ENCODE measurements at places on chromosomes 7 and 10.

GRCh38 chr10:96609510-96609909, 22.7 kb upstream of the TM9SF3 start:
- DNase-seq = no peak

GRCh38 chr7:5322621-5323410, 40.1 kb downstream of the SLC29A4 start:
- no peak for DNase-seq

DNA sequence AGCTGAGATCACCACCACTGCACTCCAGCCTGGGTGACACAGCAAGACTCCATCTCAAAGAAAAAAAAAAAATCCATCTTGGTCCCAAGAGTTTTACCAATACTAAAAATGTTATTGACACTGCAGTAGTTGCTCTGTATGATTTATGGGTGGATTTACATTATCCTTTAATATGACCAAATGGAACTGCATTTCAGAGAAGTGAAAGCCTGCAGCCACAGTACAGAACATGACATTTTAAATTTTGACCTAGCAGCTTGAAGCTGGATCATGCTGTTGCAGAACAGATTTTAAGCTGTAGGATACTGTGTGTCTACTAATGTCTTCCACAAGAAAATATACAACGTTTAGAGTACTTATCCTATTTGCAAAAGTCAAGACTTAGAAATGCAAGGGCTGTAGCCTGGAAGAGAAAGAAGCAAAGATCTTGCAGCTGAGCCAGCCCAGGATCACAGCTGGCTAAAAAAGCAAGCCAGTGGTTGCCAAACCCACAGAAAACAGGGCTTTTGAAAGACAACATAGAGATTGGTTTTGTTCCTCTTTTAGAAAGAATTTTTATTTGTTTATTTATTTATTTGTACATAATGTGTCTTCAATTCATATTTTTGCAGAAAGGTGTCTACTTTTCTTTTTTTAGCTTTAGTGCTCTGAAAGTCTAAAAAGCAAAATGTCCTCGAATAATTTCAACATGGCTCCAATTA, 55.2 kb upstream of the WNT16 start:
- no peak for DNase-seq

- no peak for DNase-seq
Measured at GRCh38 chr10:101767600-101767945, 8.3 kb downstream of the FGF8 start.

- DNase-seq = no peak
Measured at GRCh38 chr10:36764823-36765222, 360.6 kb upstream of the ANKRD30A start.

DNA sequence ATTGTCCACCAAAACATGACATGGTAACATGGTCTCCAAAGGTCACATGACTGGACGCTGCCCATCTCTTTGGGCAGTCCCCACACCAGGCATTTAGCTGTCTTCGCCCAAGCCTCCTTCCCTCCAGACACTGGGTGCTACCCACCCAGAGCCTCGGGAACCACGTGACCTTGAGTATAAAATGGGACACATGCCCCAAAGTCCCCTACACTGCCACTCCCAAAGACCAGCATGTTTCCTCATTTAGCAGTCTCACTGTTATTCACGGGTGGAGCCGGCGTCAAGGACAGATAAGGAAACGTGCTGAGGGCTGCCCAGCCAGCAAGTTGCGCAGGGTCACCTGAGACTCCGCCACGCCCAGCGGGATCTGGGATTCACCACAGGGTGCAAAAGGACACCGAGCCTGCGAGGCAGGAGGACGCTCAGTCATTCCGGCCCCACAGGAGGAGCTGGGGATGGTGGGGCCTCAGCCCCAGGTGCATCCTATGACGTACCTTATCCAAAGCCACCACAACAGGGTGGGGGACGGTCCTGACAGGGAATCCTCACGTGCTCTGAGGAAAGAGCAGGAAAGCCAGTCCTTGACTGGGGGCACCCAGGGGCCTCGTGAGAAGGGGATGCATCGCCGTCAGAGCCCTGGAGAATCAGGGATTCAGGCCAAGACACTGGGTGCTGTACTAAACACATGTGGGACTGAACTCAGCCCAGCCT, 226.9 kb downstream of the TNS3 start:
- no peak for DNase-seq

DNA sequence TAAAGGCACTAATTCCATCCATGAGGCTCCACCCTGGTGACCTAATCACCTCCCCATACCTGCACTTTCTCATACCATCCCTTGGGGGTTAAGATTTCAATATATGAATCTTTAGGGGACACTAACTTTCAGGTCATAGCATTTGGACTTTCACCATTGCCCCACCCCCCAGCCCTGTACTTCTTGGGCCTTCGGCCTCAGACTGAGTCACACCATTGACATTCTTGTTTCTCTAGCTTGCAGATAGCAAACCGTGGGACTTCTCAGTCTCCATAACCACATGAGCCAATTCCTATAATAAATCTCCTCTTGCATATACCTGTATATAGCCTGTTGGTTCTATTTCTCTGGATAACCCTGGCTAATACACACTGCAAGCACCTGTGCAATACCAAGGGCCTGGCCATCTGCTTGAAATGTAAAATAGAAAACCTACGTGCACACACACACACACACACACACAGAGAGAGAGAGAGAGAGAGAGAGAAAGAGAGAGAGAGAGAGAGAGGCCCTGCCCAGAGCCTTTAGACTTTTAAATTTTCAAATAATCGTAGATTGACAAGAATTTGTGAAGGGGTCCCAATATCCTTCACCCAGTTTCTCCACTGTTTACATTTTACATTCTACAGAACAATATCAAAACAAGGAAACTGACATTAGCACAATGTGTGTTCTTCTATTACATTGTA, 25.3 kb downstream of the ANXA8 start:
- DNase-seq = peak; percentile 54

DNA sequence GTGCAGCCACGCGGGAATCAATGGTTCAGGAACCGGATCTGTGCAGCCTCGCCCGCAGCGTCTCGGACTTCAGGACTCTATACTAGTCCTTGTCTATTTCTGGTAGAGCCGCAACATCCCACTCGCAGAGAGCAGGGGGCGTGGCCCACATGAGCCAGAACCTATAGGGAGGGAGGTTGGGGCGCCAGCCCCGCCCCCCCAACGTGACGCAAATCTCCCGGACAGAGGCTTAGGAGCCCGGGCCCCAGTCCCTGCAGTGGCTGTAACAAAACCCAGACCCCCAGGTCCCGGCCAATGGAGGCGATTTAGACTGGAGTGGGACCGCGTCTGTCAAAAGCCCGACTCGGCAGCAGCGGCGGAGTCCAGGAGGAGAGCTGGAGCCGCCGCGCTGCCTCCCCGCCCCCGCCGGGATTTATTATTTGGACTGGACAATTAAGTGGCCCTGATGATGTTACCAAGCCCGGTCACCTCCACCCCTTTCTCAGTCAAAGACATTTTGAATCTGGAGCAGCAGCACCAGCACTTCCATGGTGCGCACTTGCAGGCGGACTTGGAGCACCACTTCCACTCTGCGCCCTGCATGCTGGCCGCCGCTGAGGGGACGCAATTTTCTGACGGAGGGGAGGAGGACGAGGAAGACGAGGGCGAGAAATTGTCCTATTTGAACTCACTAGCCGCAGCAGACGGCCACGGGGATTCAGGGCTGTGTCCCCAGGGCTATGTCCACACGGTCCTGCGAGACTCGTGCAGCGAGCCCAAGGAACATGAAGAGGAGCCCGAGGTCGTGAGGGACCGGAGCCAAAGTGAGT, at the start of gene NKX2-3:
Gene NKX2-3, plus strand, starts transcription at position 256 of the 809 bp plus-strand sequence. Its CDS starts 190 bp downstream, at position 446.
- DNase-seq = no peak

- DNase-seq = no peak
Measured at GRCh38 chr7:16271990-16272665, 149.2 kb downstream of the CRPPA start.

DNA sequence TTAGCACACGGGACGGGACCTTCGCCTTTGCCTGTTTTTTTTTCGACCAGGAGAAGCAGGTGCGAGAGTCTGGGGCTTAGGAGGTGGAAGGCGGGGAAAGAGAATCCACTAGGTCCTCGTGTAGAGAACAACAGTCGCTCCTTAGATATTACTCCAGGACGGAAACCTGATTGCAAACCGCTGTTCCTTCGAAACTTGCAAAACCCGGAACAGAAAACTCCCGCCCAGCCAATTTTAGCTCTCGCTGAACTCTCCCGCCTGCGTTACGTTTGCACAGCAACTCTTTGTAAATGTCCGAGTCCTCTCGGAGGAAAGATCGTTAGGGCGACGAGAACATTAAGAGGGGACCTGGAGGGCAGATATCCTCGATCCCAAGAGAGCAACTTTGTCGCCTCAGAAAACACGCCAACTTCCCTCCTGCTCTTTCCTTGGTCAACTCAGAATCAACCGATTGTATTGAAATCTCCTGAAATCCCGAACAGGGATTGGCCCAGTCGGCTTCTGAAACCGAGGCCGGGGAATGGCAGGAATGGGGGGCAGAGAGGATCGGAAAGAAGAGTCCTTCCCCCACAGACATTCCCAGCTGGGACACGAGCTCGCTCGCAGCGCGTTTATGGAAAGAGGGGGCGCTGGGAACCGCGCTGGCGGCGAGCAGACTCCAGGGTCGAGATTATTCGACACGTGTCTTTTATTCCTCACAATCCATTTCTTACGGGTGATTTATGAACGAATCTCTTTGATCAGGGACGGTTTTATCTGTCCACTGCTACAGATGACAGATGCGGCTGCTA, 9.9 kb downstream of the TWIST1 start:
- DNase-seq = no peak

DNA sequence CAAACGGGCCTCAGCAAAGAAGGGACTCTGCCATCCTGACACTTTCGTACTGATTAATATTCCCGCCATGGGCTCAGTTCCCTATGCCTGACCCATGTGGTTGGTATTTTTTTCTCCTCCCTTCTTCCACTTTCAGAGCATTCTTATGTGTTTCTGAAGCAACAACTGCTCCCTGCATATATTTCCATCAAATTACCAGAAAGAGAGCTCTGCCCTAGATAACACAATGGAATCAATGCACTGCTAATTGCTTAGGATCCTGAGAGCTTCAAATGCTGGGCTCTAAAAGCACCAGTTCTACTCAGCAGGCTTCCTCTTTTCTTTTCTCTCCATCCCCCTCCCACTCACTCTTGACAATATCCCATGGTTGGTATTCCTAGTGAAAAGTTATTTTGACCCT, 5.3 kb downstream of the TECTB start:
- no peak for DNase-seq

DNA sequence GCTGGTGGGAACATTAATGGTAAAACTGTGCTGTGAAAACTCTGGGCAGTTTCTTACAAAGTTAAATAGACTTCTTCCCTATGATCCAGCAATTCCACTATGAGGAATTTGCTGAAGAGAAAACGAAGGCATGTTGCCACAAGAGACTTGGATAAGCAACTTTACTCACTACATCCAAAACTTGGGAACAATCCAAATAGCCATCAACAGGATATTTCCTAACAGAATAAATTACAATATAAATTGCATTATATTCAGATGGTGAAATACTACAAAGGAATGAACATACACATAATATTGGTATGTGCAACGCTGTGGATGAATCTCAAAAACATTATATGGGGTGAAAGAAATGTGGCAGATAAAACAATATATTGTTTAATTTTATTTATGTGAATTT, 21.4 kb upstream of the MKI67 start:
- DNase-seq = no peak

DNA sequence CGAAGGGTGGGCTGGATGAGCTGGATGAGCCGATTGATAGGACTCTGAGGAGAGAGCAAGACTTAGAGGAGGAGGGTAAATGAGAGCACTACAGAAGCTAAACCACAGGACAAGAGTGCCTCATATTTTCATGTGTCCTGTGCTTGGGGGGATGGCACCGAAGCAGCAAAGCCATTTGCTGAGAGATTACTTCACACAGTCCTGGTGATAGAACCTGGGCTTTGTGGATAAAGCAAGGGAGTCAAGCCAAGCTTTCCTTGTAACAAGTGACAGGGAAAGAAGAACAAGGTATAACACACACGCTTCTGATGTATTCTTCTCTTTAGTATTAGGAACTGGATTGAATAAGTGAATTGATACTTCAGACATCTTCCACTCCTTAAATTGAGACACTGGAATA, 253.7 kb downstream of the ANKRD7 start:
- DNase-seq = no peak

- DNase-seq = no peak
Measured at GRCh38 chr10:128187788-128188185, 61.6 kb upstream of the MKI67 start.

DNA sequence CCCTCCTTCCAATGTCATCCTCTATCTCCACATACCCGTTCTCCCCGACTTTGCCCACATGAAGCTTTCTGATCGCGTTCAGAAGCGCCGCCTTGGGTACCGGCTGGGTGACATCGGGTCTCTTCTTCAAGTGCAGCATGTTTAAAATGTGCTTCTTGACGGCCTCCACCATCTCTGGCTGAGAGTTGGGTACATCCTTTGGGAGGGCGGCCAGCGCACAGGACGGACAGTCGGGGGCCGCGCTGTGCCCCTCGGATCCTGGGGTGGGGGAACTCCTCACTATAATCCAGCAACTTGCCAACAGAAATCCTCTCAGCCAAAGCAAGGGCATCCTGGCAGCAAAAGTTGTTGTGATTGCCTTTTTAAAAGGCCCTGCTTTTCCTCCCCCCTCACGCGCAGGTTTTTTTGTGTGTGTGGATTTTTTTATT, 2.8 kb downstream of the INHBA start:
- DNase-seq = no peak

DNA sequence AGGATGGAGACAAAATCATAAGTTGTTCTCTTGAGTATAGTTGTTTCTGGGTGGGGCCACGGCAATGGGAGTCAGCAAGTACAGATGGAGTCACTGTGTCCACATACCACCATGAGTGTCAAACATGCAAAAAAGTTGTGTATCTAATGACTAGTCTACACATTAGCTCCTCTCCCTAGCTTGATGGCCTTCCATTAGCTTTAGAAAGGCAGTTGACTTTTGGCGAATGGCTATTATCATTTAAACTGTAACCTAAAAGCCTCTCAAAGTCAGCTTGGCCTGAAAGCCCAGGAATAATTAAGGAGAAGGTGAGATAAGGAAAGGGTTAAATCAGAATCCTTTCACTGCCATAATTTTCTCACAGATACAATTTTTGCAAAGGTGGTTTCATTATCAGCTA, 95.5 kb upstream of the MEOX2 start:
- no peak for DNase-seq

GRCh38 chr7:143882020-143882603, 19.9 kb downstream of the TCAF1 start:
- DNase-seq = no peak

GRCh38 chr7:128732521-128733277, 6.5 kb upstream of the CALU start:
- no peak for DNase-seq

DNA sequence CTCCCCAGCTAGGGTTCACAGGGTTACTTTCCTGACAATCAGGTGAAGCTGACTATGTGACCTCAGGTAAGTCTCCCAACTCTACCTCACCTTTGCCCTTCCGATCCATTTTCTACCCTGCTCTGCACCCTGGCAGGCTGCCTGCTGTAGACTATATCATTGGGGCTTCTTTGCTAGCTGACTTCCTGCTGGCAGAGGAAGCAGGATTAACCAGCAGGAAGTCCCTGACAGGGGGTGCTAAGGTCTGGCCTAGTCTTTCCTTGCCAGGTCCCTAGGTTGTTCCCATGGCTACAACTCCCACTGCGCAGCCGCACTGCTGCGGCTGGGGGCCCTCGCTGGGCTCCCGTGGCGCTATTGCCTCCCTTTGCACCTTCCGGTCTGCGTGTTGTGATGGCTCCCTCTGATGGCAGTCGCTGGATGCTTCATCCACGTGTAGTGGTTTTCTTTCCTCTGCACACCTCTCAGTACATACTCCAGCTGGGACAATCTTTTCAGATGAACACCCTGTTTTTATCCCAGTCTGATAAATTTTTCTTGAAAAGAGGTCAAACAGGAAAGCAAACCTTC, 365.9 kb downstream of the REEP3 start:
- DNase-seq = no peak

- DNase-seq = no peak
Measured at GRCh38 chr7:108165723-108166122, 35.6 kb upstream of the LAMB4 start.

Data from ACHN (cell line).